ENCODE measurements at places on chromosomes 4 and X. TPM values are rescaled to one million over a fixed set of nuclear protein-coding genes. Genes with fewer than 3 reads are reported as not detected.

Gene APBB2
- total RNA-seq = 33.0 TPM

- DNase-seq = peak; percentile 65
- no peaks in the 10 kb centered on the region for H3K36me3 ChIP-seq
- peaks cover 13% of the 10 kb centered on the region for H3K4me1 ChIP-seq
Measured at GRCh38 chrX:40013266-40014195, 84.2 kb downstream of the BCOR start.

GRCh38 chr4:8176547-8177399 is 18.2 kb upstream of the ABLIM2 start:
- H3K4me3 ChIP-seq = no peak overlapping the region
- no peak overlapping the region for H3K27ac ChIP-seq
- H3K27me3 ChIP-seq = no peaks in the 10 kb centered on the region
- H3K36me3 ChIP-seq = no peaks in the 10 kb centered on the region
- DNase-seq = no peak
- H3K4me1 ChIP-seq = peaks cover 13% of the 10 kb centered on the region

GRCh38 chrX:110509755-110510532 is 151.3 kb downstream of the RTL9 start:
- H3K27me3 ChIP-seq = peaks cover 24% of the 10 kb centered on the region
- DNase-seq = no peak
- no peak overlapping the region for H3K4me3 ChIP-seq
- no peaks in the 10 kb centered on the region for H3K4me1 ChIP-seq

- H3K36me3 ChIP-seq = no peaks in the 10 kb centered on the region
- no peak overlapping the region for H3K4me3 ChIP-seq
- no peaks in the 10 kb centered on the region for H3K27me3 ChIP-seq
- no peak overlapping the region for H3K27ac ChIP-seq
Measured at GRCh38 chr4:83850435-83850834, 314.5 kb downstream of the GPAT3 start.

DNA sequence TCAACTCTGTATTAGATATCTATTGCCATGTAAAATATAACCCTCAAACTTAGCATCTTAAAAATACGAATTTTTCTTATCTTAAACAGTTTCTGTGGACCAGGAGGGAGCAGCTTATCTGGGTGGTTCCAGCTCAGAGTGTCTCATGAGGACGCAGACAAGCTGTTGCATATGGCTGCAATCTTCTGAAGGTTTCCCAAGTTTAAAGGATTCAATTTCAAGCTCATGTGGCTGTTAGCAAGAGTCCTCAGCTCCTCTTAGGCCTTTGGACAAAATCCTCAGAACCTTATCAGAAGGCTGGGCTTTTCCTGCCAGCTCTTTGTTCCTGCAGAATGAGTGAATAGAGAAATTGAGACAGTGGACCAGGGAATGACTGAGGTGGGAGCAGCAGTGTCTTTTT is 2.8 kb upstream of the CTSO start:
- H3K27ac ChIP-seq = no peak overlapping the region
- H3K4me1 ChIP-seq = peaks cover 5% of the 10 kb centered on the region
- no peaks in the 10 kb centered on the region for H3K36me3 ChIP-seq
- no peak for DNase-seq
- no peak overlapping the region for H3K4me3 ChIP-seq

DNA sequence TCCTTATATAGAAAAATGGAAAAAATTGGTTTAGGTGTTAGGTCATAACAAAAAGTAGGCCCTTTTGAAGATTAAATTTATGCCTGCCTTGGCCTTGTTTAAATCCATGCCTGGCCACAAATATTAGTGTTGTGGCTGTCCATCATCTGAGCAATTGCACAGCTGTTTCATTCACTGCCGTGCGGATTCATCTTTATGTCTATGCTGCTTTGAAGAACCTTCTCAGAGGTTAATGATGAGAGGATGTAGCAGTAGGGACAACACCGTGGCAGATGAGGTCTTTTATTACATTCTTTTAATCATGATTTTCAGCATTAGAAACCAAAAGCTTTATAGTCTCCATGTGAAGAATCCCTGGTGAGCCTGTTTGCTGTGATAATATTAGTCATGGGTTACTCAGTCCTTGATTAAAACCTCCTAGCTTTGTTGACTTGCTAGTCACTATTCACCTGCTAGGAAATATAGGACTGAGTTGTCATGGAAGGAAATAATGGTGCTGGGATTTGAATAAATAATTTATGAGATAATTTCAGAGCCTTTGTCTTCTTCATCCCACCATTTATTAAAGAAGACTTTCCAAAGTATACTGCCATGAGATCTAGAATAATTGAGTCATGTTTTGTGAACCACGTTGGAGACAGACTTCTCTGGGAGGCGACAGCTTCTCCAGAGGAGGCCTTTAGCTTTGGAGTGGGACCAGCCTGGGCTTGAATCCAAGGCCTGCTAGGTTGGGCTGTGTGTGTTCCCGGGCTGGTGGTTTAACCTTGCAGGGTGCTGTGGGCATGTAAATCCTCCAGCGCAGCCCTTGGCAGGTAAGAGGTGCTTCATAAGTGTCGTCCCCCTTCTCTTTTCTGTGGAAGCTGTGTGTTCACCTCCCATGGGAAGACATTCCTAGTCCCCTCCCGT is 53.5 kb downstream of the PTTG2 start:
- DNase-seq = peak; percentile 63
- no peak overlapping the region for H3K4me3 ChIP-seq
- peaks cover 9% of the 10 kb centered on the region for H3K4me1 ChIP-seq
- H3K27me3 ChIP-seq = no peaks in the 10 kb centered on the region
- no peak overlapping the region for H3K27ac ChIP-seq

DNA sequence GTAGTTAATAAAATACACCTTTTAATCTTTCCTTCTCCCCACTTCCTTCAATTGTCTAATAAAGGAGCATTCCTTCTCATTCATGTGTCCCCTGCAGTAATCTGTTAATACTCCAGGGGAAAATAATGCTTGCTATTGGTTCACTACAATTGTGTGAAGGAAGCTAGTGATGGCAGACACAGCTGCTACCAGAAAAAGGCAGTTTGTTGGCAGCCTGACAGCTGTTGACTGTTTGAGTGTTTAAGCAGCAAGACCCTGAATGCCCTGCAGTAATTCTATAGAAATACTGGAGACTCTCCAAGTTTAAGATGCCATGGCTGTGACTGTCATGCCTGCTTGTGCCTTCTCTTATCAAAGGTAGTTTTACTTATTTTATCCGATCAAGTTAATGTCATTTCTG is 359.5 kb downstream of the C4orf33 start:
- H3K27ac ChIP-seq = no peak overlapping the region
- DNase-seq = no peak
- H3K4me1 ChIP-seq = no peaks in the 10 kb centered on the region
- H3K36me3 ChIP-seq = no peaks in the 10 kb centered on the region
- no peaks in the 10 kb centered on the region for H3K27me3 ChIP-seq
- no peak overlapping the region for H3K4me3 ChIP-seq

Gene HMX1
- not detected for total RNA-seq

DNA sequence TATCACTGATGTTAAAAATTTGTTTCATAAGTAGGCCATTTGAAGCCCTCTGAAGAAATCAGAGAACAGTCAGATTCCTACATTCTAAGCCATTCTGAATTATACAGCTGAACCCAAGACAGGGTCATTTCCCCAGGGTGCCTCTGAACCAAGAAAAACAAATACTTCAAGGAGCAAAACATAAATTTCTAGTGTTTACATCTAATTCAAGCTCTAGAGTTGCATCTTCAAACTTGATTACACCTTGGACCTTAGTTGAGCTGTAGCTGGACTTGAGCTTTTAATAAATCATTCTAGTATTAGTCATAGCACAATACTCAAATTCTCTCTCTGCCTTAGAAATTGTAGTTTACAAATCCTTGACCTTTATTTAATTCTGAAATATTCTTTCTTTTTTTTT is 87.6 kb upstream of the IL15 start:
- no peak overlapping the region for H3K4me3 ChIP-seq
- no peaks in the 10 kb centered on the region for H3K27me3 ChIP-seq
- no peak for DNase-seq
- H3K4me1 ChIP-seq = no peaks in the 10 kb centered on the region

DNA sequence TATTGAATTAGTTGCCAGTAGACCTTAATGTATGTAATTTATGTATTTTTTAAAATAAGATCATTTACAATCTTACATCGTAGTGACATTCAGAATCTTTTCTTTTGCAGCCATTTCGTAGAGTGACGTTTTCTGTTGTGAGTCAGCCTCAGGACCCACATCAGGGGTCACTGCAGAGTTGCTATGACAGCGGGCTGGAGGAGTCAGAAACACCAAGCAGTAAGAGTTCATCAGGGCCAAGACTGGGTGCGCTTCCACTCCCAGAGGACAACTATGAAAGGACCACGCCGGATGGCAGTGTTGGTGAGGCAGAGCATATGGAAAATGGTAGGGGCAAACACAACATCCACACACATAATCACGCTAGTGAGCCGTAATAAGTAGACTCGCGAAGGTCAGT is 199.9 kb downstream of the PCDH7 start:
- no peaks in the 10 kb centered on the region for H3K36me3 ChIP-seq
- H3K27ac ChIP-seq = no peak overlapping the region
- no peak for DNase-seq
- no peak overlapping the region for H3K4me3 ChIP-seq

DNA sequence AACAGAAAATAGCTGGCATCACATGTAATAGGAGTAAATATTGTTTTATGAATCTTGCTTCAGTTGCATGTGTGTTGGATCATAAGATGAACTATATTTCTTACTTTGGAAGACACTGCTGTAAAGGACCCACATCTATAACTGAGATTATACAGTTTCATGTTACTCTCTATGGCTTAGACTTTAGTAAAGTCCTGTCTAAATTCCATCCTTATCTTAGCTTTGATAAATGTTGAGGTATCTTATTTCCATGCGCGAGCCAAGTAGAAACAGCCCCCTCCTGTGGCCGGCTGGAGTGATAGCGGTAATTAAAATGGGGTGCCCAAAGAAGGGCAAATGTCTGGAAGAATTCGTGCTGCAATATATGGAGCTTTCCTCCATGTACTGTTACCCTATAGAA is 43.0 kb downstream of the CCDC158 start:
- DNase-seq = peak; percentile 63
- H3K27me3 ChIP-seq = no peaks in the 10 kb centered on the region
- H3K4me1 ChIP-seq = no peaks in the 10 kb centered on the region
- no peak overlapping the region for H3K4me3 ChIP-seq
- no peaks in the 10 kb centered on the region for H3K36me3 ChIP-seq

- no peak overlapping the region for H3K4me3 ChIP-seq
- H3K36me3 ChIP-seq = no peaks in the 10 kb centered on the region
- no peaks in the 10 kb centered on the region for H3K27me3 ChIP-seq
- no peak for DNase-seq
- no peak overlapping the region for H3K27ac ChIP-seq
Measured at GRCh38 chr4:99490286-99490685, 20.5 kb upstream of the C4orf17 start.

GRCh38 chr4:5143306-5143861 is 92.1 kb downstream of the STK32B start:
- no peaks in the 10 kb centered on the region for H3K4me1 ChIP-seq
- no peak overlapping the region for H3K27ac ChIP-seq
- DNase-seq = no peak
- no peaks in the 10 kb centered on the region for H3K27me3 ChIP-seq
- H3K4me3 ChIP-seq = no peak overlapping the region

DNA sequence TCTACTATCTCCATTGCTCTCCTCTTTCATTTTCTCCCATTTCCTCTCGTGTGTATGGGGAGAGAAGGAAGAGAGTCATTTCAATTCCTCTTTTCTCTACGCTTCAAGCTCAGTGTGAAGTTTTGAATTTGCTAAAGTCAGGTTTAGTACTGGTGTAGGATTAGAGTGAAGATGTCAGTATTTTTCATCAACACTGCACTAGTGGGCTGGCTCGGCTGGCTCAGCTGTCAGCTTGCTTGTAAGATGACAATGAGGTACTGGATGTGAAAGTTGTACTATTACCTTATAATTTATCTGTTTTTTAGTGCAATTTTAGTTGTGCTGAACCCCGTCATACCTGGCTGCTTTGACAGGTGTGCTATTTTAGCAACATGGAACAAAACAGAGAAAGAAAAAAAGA is 2.1 kb upstream of the SH2D1A start:
- H3K27ac ChIP-seq = no peak overlapping the region
- no peaks in the 10 kb centered on the region for H3K36me3 ChIP-seq
- H3K4me1 ChIP-seq = no peaks in the 10 kb centered on the region
- no peak for DNase-seq
- H3K4me3 ChIP-seq = no peak overlapping the region

DNA sequence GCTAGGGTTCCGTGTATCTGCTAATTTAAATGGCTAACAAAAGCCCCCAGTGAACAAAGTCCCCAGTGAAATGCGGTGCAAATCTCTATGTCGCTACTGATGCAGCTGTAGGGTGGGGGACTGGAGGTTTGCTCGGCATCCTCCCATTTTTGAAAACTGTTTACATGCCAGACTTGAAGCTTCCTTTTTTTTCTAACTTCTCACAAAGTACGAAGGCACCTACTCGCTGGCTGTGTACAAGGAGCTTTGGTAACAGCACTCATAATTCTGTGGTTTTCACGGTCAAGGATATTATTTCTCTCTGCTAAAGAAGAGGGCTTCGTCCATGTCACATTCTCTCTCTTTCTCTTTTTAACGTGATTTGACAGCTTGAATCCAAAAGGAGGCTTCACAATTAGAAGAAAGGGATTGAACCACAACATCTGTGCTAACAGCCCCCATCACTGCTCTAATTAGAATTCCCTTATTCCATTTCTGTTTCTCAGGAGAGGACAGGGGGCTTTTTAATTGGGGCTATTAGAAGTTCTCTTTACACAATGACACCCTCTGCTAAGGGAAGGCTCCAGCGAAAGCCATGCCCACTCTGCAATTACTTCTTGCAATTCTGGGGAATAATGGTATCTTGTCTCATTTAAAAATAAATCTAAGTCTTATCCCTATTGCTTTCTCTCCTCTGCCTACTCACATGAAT is 46.7 kb downstream of the TMEM156 start:
- no peaks in the 10 kb centered on the region for H3K36me3 ChIP-seq
- no peak overlapping the region for H3K4me3 ChIP-seq
- H3K27me3 ChIP-seq = no peaks in the 10 kb centered on the region
- H3K27ac ChIP-seq = no peak overlapping the region

DNA sequence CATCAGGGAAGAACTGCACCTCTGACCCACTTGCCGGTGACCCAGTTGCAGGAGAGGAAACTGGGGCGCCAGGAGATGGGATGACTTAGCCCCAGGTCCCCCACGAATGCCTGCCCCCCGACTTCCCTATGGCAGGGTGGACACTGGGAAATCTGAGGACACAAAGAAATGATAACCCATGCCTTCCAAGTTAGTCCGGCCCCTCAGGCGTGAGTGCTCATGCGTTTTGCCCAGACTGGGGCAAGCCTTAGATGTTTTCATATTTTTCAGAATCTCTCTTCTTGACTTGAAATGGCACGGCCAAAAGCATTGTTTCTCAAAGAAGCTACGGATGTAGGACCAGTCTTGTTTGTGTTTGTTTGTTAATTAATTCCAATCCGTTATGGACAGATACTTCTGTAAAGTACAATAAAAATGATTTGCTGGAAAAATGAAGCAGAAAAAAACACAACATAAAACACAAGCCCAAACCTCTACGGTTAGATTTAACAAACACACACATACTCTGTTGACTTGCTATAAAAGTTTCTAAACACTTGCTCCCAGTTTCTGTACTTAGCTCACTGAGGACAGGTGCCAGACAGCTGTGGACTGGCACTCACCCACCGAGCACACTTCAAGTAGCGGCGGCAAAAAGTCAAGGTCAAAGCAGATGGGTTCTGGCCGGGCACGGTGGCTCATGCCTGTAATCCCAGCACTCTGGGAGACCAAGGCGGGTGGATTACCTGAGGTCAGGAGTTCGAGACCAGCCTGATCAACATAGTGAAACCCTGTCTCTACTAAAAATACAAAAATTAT is 341.5 kb downstream of the BCOR start:
- H3K4me1 ChIP-seq = no peaks in the 10 kb centered on the region
- peak; percentile 69 for DNase-seq
- H3K27me3 ChIP-seq = no peaks in the 10 kb centered on the region
- H3K36me3 ChIP-seq = no peaks in the 10 kb centered on the region
- H3K27ac ChIP-seq = peak overlapping the region; percentile 68
- H3K4me3 ChIP-seq = no peak overlapping the region

Measured in adrenal gland (tissue), 19 donors.